Kasumi-1 (cell line): ENCODE measurements at places on chromosomes 2 and 18.

DNA sequence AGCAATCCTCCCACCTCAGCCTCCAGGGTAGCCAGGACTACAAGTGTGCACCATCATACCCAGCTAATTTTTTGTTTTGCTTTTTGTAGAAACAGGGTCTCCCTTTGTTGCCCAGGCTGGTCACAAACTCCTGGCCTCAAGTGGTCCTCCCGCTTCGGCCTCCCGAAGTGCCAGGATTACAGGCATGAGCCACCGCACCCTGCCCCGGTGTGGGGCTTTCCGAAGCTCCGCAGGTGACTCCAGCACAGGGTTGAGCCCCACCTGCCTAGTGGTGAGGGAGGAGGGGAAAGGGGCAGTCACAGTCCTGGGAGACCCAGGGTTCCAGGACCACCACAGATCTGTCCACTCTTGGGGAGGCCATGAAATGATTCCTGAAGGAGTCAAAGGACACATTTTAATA, 5.2 kb downstream of the PRLH start:
- no peak for DNase-seq

GRCh38 chr2:42917425-42917927, 125.1 kb upstream of the HAAO start:
- no peak for DNase-seq

DNA sequence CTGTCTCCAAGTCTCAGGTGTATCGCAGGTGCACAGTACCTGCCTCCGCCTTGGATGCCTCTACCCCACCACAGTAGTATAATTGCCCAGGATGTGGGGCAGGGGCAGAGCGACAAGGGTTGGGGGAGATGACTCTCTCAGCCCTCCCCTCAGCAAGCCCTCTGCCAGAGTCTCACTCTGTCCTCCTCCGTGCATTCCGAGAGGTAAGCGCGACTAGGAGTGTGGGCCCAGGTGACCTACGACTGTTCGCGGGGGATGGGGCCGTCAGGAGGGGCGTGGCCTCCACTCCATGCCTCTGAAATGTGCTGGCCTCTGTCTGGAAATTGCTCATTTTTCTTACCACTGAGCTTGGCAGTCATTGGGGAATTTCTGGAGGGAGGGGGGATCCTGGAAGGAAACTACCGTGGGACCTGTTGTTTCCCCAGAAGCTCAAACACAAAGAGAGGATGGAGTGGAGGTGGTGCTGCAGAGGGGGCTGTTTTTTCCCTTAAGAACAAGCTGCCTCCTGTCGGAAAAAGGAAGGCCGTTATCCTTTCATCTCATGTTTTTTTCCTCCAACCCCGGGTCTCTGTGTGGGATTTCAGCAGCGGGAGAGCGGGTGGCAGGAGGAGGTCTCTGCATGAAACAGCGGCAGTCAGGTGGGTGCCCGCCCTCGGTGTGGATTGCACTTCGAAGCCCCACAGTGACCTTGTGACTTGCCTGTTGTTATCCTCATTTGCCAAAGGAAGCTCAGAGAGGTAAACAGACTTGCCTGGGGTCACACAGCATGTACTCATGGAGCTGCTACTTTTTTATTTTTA, 13.0 kb upstream of the RALB start:
- DNase-seq, result no peak

- DNase-seq, result no peak
Observed at GRCh38 chr18:44258086-44258485, 422.6 kb upstream of the SETBP1 start.

DNA sequence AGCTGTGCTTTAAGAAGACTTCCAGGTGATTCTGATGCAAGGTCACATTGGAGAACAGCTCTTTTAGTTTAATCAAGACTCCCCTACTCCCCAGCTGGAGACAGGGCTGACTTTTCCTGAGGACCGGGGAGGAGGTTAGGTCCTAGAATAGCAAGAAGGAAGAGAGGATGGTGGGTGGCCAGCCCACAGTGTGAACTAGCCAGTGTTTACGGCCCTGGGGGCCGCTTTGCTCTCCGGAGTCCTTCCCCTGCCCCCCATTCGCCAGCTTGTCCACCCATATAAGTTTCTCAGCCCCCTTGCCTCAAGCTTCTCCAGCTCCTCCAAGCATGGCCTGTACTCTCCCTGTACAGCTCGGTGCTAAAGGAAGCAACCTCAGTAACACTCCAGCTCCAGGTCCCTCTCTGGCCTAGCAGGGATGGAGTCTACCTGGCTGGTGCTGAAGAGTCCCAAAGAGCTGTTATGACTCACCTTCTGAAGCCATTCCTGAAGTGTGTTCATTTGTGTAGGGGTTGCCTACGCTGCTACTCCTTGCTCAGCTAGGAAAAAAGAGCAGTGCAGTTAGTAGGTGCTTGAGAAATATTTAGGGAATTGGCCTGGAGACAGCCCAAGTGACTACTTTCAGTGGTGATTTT, 7.9 kb downstream of the INPP4A start:
- DNase-seq, result no peak

DNA sequence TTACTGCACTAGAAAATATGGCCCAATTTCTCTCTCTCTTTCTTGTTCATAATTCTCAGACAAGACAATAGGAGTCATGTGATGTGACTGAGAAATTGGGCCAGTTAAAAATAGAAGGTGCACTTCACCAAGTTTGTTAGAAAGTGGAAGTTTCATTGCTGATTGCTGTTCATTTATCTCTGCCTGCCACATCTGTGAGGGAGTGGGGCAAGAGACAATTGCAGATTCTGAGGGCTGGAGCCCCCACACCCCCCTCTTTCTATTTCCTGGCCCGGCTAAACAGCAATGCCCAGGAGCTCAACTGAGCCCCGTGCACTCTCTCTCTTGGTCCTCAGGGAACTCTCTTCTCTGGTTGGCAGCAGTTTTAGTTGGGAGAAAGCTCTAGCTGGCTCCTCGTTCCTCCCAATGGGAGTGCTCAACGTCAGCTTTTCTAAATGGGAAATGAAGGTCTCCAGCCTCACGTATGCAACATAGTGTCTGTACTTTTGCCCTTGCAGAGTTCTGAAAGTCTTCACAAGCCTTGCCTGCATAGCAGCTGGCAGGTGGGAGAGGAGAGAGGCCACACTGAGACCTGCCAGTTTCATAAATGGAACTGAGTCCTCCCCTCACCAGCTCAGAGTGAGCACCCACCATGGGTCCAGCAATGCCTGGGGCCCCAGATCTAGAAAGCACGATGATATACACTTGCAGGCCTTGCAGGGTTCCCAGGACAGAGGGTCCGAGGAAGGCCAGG, 115.7 kb downstream of the MYCN start:
- peak; percentile 79 for DNase-seq

GRCh38 chr2:28206762-28207161, 185.9 kb upstream of the FOSL2 start:
- DNase-seq, result no peak

DNA sequence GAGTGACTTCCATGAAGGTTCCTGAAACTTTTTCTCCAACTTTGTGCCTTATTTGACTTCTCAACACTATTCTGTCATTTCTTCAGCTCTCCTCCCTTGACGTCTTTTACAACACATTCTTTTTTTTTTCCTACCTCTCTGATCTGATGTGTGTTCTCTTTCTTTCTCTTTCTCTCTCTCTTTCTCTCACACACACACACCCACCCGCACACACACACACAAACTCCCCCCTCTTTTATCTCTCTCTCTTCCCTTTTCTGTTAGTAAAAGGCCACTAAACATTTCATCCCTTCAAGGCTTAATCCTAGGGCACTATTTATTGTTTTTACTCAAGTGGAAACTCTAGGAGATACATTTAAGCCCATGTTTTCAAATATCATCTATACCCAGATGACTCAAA, 107.8 kb upstream of the CNTNAP5 start:
- DNase-seq, result no peak

GRCh38 chr2:31032475-31032874, 105.8 kb downstream of the GALNT14 start:
- peak; percentile 68 for DNase-seq

DNA sequence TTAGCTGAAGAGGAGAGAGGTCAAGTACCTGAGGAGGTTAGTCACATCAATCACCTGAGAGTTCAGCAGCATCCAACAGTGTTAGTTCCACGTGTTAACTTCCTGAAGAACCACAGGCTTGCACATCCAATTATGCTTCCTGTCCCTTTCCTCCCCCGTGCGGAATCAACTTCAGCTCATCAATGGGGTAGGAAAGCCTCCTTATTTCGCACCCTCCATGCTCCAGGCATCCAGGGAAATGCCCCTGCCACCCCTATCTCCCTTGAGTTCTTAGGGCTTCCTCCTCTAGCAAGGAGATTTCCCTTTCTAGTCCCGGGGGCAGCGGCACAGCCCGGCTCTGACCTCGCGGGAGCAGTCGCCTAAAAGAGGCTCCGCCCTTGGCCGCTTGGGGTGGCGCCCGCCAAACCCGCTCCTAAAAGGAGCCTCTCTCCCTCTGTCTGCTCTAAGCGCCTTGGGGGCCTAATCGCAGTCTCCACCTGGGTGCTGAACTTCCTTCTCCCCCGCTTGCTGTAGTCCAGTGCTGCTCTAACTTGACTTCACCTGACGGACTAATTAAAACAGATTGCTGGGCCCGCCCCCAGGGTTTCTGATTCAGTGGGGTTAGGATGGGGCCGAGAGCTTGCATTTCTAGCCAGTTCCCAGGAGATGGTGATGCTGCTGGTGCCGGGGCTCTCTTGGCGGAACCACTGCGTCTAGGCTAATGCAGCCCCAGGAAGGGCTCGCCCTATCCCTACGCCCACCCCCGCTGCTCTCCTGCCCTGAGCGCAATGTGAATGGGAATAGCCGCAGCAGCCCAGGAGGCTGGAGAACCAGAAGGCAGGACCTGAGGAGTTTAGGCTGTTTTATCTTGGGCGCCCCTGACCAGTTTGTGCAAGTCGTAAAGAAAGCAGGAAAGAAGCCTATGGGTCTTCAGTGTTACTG, 3.4 kb upstream of the TET3 start:
- DNase-seq, result peak; percentile 84

DNA sequence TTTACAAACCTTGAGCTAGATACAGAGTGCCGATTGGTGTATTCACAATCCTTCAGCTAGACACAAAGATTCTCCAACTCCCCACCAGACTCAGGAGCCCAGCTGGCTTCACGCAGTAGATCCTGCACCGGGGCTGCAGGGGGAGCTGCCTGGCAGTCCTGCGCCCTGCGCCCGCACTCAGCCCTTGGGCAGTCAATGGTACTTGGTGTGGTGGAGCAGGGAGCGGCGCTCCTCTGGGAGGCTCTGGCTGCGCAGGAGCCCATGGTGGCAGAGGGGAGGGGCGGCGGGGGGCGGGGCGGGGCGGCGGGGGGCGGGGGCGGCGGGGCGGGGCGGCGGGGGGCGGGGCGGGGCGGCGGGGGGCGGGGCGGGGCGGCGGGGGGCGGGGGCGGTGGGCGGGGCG, 923.4 kb downstream of the SOCS6 start:
- no peak for DNase-seq

GRCh38 chr18:57651914-57652313, 30.3 kb upstream of the NARS1 start:
- DNase-seq, result no peak

- DNase-seq, result no peak
Observed at GRCh38 chr2:136703214-136703613, 62.1 kb upstream of the THSD7B start.

DNA sequence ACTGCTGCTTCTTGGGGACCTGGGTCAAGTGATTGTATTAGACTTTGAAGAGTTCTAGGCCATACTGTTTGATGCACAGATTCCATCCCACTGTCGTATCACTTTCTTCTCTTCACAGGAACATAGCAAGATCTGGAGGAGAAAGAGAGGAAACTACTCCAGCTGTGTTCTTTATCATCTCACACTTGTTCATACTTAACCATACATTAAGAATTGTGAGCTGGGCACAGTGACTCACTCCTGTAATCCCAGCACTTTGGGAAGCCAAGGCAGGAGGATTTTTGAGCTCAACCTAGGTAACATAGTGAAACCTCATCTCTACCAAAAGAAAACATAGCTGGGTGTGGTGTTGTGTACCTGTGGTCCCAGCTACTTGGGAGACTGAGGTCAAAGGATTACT, 111.7 kb downstream of the PARD3B start:
- no peak for DNase-seq

GRCh38 chr2:200667413-200667812, 81.6 kb downstream of the AOX1 start:
- DNase-seq, result no peak

DNA sequence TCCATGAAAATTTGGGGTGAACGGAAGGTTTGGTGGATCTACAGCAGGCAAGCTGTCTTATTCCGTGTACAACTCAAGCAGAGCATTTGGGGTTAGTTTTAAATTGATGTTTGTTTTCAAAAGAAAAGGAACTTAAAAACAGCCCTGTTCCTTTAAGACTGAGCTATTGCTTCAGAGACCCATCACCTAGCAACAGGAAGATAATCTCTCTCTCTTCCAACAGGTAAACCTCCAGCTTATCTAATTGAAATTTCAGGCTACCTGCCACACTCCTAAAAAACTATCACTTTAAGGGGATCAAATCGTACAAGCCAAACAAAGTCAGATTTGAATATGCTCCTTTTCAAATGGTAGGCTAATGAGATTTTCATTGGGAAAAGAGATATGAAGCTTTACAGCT, 101.8 kb downstream of the RNF152 start:
- no peak for DNase-seq

- DNase-seq, result no peak
Observed at GRCh38 chr2:204258890-204259289, 286.4 kb upstream of the PARD3B start.

- peak; percentile 57 for DNase-seq
Observed at GRCh38 chr2:224646242-224646846, 61.2 kb upstream of the CUL3 start.

- no peak for DNase-seq
Observed at GRCh38 chr18:56052202-56052601, 464.2 kb upstream of the TCF4 start.

GRCh38 chr2:42196403-42197267, 27.5 kb downstream of the EML4 start:
- peak; percentile 92 for DNase-seq

DNA sequence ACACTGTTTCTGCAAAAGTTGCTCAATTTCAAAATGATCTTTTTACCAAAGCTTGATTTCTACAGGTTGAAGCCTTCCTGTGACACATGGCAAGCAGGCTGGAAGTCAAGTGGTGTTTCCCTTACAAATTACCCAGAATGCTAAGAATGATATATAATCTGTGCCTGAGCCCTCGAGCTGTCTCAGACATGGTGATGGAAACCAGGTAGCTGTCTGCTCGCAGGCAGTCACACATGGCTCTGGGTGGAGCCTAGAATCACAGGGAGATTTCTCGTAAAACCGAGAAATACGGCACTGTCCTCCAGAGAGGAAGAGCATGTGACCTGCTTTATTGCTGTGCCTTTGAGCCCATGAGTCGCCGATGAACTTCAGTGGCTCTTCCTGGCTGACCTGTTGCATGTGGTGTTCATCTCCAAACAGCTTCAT, 392.9 kb downstream of the ZNF521 start:
- no peak for DNase-seq

DNA sequence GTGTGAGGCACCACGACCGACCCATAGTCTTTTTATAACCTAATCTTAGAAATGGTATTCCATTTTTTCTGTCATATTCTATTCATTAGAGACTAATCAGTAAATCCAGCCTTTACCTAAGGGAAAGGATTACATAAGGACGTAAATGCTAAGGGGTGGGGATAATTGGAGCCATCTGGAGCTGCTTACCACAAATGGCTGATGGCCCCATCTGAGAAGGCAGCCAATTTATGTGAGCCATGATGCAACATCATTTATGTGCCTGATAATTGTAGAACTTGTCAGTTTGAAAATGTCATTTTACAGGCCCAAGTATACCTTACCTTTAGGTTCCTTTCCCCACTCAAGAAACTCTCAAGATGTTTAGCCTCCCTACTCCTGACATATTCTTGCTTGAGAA, 44.0 kb downstream of the ARHGEF33 start:
- DNase-seq, result no peak

GRCh38 chr2:128638341-128639119, 319.9 kb upstream of the HS6ST1 start:
- DNase-seq, result peak; percentile 74
